ENCODE measurements at places on chromosomes 5 and 9. TPM values are rescaled to one million over a fixed set of nuclear protein-coding genes. Genes with fewer than 3 reads are reported as not detected.

DNA sequence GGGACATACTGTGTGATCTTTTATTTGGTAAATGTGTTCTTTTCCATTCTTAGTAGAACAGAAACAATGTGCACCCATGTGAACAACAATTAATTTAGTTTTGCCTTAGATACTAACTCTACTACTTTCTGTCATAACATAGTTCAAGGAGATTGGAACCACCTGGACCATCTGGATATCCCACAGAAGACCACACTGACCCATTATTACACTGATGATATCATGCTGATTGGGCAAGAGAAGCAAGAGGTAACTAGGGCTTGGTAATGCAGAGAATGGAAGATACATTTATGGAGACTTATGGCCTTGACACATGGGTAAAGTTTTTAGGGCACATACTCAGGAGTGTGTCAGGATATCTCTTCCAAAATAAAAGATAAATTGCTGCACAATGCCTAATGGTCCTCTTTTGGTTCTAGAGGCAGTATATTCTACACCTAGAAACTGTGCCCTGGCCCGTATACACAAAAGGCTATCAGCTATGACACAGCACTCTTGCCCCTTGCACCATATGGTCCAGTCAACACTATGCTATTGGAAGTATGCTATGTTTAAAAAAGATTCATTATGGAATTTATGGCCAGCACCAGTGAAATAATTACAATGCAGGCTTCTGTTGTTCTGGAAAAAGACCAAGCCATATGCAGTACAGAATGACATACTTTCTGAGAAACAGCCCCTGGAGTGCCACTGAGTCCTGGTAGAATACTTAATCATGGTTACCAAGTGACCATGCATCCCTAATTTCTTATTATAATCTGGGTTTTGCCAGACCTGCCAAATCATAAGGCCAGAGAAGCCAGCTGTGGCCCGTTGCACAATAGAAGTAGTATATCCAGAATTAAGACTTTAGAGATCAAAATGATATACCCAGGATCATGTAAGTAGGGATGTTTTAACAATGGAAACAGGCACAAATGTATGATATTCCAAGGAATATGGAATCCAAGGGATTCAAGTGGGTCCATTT lies 41.6 kb upstream of the MROH2B start:
- no peaks in the 10 kb centered on the region for H3K36me3 ChIP-seq
- H3K4me1 ChIP-seq, result no peaks in the 10 kb centered on the region
- DNase-seq, result no peak
- H3K27ac ChIP-seq, result no peak overlapping the region

MYMK gene
- not detected for total RNA-seq

DNA sequence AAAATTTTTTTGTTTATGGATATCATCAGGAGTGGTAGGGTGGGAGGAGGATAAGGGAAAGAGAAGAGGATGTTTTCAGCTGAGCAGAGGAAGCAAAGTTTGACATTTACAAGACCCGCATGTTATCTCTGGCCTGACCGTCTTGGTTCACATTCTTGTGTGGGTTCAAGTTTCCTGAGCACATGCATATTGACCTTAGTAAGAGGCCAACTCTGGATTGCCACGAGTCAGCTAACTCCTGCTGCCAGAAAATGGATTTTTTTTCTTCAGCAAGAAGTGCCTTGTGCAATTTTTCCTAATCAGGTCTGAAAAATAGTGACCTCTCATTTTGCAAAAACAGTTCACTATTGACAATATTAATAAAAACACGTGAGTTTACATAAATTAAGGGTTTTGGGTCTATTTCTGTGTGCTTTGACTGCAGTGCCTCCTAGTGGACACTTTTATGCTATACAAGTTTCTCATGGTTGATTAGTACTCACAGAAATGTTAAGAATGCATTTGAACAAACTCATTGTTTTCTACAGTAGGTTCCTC lies 27.1 kb upstream of the BASP1 start:
- H3K27me3 ChIP-seq, result no peaks in the 10 kb centered on the region
- H3K27ac ChIP-seq, result no peak overlapping the region
- peak; percentile 64 for DNase-seq

DBH gene
- total RNA-seq, result not detected
